M059J (cell line): ENCODE measurements at places on chromosomes 11 and 22.

GRCh38 chr22:17845327-17845726, 71.1 kb upstream of the BID start:
- no peak for DNase-seq

GRCh38 chr22:19903031-19903430, 38.5 kb upstream of the COMT start:
- DNase-seq: no peak

GRCh38 chr11:126999366-126999765, 1.2 kb downstream of the KIRREL3 start:
- DNase-seq: no peak

DNA sequence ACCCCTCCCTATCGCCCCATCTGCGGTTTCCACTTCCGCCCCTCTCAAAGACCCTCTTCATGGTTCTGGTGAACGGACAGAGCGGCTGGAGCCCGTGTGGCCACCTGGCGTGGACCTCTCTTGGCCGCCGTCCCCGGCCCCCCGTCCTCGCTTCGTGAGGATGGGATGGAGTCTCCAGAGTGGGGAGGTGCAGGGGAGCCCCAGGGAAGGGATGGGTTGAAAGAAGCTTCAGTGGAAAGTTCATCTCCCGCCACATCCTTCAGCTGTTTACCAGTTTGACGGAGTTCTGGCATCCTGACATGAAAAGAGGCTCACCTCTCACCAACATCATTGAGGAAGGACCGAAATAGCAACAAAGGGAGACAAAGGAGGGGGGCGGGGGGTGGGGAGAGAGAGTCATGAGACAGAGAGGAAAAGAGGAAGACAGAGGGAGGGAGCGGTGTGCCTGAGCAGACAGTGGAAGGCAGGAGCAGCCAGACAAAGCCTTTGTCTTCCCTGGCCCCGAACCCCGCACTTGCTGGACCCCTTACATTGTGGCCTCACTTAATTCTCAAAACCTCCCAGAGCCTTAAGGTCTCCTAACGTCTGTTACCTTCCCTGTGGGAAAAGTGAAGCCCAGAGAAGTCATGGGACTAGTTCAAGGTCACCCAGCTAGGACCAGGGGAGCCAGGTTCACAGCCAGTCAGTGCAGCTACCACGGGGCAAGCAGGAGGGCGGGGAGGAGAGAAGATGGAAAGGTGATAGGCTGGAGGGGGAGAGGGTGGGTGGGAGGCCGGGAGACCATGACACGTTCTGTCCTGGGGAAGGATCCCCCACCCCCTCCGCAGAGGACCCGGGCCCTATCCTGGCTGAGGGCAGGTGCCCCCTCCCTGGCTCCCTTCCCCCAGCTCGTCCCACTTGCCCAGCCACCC, 54.9 kb downstream of the CD6 start:
- no peak for DNase-seq

DNA sequence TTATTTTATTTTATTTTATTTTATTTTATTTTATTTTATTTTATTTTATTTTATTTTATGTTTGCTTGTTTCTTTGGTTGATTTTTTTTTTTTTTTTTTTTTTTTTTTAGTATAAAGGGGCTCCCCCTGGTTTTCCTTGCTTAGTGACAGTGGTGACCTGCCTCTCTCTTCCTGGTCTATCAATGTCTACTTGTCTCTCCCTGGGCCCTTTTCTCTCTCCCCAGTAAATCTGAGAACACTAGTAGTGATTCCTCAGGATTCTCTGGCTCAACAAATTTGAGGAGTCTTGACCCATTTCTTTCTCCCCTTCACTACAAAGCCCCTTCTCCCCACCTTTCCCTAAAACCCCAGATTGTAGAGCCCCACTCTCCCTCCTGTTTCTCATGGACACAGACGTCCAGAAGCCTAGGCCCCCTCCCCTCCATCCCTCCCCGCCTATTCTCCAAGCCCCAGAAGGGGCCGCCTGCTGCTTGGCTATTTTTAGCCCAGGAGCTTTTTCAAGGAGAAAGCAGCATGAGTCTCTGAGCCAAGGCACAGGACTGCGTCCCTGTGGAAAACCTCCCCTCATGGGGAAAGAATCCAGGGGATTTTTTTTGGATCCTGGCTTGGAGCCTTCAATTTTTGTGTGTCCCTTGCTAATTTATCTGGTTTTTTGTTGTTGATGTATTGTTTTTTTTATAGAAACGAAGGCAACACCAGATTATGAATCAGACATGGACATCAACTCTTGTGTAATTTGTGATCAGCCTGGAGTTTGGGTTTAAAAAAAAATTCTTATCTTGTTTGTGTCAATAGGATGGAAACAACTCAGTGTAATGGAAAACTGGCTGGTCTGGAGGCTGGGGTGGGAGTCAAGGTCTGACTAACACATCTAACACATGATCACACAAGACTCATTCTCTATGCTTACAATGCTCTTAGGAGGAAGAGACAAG, 17.5 kb upstream of the ACCSL start:
- peak; percentile 38 for DNase-seq

GRCh38 chr11:126476977-126477376, 121.5 kb downstream of the ST3GAL4 start:
- no peak for DNase-seq

- DNase-seq: peak; percentile 55
Measured at GRCh38 chr11:73237471-73238290, 19.6 kb downstream of the P2RY2 start.

GRCh38 chr11:59918480-59918879, 19.8 kb upstream of the OOSP1 start:
- peak; percentile 49 for DNase-seq

GRCh38 chr11:57703341-57703740, 8.7 kb downstream of the MED19 start:
- no peak for DNase-seq

- peak; percentile 68 for DNase-seq
Measured at GRCh38 chr11:6926208-6927029, at the start of gene ZNF215. TSS of gene ZNF215 (plus strand) at chr11:6926426. CDS start at chr11:6932273, 5,847 bp downstream.

- DNase-seq: peak; percentile 49
Measured at GRCh38 chr22:46471901-46472721, 65.3 kb downstream of the CELSR1 start.

DNA sequence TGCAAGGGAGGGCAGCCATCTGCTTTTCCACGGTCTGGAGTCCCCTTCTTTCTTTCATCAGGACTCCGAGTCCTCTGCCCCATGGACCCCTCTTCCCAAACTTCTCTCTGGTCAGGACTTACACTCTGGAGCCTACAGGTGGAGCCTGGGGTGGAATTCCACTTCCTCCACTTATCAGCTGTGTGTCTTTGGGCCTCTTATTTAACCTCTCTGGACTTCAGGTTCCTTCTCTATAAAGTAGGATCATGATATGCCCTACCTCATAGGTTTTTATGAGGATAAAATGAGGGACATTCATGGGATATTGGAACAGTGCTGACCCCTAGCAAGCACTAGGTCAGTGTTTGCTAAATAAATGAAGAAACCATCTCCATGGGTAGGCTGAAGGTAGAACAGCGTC, 1.7 kb downstream of the LINC01488 start:
- no peak for DNase-seq
